ENCODE measurements at places on chromosomes 16 and 17. TPM values are rescaled to one million over a fixed set of nuclear protein-coding genes. Genes with fewer than 3 reads are reported as not detected.

The MYO15A gene
- total RNA-seq: 0.11 TPM

The HSD17B1 gene
- total RNA-seq: 0.78 TPM

The MYH2 gene
- total RNA-seq: not detected

The AIPL1 gene
- total RNA-seq: not detected

The TRIM65 gene
- 9.1 TPM for total RNA-seq

The ACE gene
- 5.4 TPM for total RNA-seq

The MT1F gene
- total RNA-seq: 2.1 TPM

The ACSM5 gene
- total RNA-seq: 1.4 TPM

The HOXB1 gene
- total RNA-seq: not detected

The CACNB1 gene
- 4.6 TPM for total RNA-seq

The TMEM235 gene
- not detected for total RNA-seq

The ZP2 gene
- total RNA-seq: not detected

The PYY gene
- total RNA-seq: not detected

The ETV4 gene
- 0.24 TPM for total RNA-seq

The CTRB2 gene
- not detected for total RNA-seq

The NUPR1 gene
- total RNA-seq: 47.3 TPM

The TMEM208 gene
- 11.0 TPM for total RNA-seq

The MT4 gene
- not detected for total RNA-seq

The TERB1 gene
- not detected for total RNA-seq

The FUS gene
- 79.3 TPM for total RNA-seq

The HOXB6 gene
- 0.78 TPM for total RNA-seq

The CRHR1 gene
- not detected for total RNA-seq

The HIGD1B gene
- 17.4 TPM for total RNA-seq

The LGALS9B gene
- total RNA-seq: not detected

The MAP2K6 gene
- total RNA-seq: 2.8 TPM

The GOSR2 gene
- 32.0 TPM for total RNA-seq

The RNF43 gene
- 3.8 TPM for total RNA-seq

The GPR179 gene
- total RNA-seq: 0.16 TPM

The TP53TG3 gene
- total RNA-seq: 0.67 TPM

The OSGIN1 gene
- total RNA-seq: 7.2 TPM

The OR1A1 gene
- total RNA-seq: not detected

The C17orf113 gene
- 0.59 TPM for total RNA-seq

The BCAR1 gene
- 75.4 TPM for total RNA-seq

The ZNF597 gene
- 1.5 TPM for total RNA-seq

The KIF18B gene
- total RNA-seq: 1.8 TPM

The SULT1A4 gene
- total RNA-seq: 9.5 TPM

The CCL1 gene
- total RNA-seq: not detected

The TNFRSF13B gene
- not detected for total RNA-seq

The G6PC1 gene
- not detected for total RNA-seq
